ENCODE measurements at places on chromosomes 11 and 22. TPM values are rescaled to one million over a fixed set of nuclear protein-coding genes. Genes with fewer than 3 reads are reported as not detected.

DNA sequence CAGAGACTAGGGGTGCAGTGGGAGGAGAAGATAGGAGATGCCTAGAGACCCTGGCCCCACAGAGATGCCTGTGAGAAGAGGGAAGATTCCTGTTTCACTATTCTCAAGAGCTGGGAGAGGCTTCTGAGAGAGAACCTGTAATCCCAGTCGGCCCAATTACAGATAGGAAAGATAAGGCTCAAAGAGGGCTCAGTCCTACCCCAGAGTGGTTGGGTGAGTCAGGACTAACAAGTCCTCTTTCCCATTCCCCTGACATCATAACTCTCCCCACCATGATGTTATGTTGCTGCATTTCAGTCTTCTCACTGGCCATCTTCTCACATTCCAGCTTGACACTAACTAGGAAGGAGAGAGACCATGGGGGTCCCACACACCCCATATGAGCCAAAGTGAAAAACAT, 17.9 kb downstream of the ARHGEF12 start:
- no peak for DNase-seq

DNA sequence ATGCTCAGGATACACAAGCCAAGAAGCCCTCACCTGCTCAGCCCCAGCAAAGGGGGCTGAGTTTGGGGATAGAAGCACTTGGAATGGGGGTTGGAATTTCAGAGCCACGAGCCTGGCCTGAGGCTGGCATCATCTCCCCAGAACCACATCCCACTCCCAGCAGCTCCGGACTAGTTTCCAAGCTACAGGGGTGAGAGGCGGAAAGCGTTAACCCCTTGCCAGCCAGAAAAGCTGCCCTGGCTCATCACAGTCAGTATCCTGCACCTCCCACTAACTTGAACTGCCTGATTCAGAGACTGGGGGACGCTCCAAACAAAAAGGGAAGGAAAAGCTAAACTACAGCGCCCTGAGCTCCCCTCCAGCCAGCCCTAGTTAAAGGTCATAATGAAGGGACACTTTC, 19.0 kb upstream of the CHST1 start:
- DNase-seq = no peak

DNA sequence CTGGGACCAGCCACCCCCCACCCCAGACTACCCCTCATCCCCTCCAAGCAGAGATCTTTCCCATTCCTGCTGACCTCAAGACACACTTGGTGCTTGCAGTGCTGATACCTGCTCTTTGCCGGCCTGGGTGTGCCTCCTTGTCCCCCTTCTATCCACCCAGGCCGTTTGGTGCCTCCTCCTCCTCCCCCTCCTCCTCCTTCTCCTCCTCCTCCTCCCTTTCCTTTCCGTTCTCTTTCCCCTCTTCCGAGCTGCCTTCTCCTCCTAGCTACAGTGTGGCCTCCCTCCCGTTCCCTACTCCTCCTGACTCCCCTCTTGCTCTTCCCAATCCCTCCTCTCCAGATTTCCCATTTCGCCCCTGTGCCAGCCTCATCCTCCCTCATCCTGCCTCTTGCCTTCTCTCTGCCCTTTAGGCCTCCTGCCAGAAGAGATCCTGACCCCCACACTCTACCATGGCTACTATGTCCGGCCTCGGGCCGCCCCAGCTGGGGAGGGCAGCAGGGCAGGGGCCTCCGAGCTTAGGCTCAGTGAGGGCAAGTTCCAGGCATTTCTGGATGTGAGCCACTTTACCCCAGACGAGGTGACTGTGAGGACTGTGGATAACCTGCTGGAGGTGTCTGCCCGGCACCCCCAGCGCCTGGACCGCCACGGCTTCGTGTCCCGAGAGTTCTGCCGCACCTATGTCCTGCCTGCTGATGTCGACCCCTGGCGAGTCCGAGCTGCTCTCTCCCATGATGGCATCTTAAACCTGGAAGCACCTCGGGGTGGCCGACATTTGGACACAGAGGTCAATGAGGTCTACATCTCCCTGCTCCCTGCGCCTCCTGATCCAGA, 712 bp downstream of the HSPB2 start:
- DNase-seq = no peak

DNA sequence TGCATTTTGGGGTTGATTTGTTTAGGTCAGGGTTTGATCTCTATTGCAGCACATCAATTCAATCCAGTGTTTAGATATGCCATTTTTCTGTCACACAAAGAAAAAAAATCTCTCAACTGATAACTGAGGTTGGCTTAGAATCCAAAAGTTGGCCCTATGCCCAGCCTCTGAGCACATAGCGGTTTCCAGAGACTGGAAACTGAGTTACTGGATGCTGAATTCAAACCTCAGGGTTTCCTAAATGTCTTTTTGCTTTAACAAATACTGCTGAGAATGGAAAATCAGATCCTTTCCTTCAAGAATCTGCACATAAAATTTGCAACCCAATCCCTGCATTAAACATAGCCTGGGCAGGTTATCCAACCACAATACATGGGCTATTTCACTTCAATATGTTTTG, 4.0 kb downstream of the P4HA3 start:
- DNase-seq = no peak

Gene OR2D2
- total RNA-seq = 0.31 TPM

Gene C11orf87
- total RNA-seq = 29.8 TPM

Gene UBASH3B
- 23.4 TPM for total RNA-seq

DNA sequence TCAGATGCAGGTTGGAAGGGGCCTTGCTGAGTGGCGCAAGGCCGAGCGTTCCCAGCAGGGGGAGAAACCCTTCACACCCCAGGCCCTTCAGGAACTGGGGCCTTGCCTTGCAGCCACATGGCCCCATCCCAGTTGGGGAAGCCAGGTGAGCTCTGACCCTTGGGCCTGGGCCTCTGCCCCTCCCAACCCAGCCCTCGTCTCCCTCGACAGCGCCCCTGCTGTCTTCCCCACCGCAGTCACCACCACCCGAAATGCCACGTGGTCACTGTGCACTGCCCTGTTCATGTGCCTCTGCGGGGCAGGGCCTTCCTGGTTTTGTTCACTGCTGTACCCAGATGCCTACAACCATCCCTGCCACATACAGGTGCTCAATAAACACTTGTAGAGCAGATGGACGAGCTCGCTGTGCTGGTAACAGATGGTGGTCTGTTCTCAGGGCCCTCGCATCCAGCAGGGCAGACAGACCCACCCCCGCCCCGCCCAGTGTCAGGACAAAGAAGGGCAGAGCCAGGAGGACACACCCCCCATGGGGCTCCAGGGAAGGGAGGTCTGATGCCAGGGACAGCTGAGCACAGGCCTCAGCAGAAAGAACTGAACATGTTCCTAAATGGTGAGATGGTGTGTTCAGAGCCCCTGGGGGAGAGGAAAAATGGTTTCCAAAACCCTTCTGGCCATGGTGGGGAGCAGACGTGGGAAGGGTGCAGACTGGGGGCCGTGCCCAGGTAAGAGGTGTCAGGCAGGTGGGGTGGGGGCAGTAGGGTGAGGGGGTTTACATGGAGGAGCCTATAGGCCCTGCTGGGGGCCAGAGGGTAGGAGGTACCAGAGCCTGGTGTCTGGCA, 3.7 kb downstream of the POLR2L start:
- no peak for DNase-seq

Data from occipital lobe (tissue), 3 donors.